Fibroblast of villous mesenchyme (primary cell): ENCODE measurements at places on chromosomes 3 and 15.
A peak's percentile ranks its signal among the peaks of the same experiment; 100 is the strongest.

DNA sequence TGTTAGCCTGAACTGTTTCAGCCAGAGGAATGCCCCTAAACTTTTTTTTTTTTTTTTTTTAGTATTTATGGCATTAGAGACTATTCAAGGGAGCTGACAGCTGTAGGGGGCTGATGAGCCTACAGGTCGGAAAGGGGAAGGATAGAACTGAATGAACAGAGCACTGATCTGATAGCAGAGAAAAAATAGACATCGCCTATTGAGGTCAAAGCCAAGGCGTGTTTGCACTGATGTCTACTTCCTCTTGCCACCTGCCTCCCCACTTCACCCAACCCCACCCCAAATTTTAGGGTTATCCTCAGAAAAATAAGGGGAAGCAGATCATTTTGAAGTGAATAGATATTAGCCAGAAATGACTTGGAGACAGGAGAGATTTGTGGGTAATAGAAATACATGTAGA, 3.0 kb upstream of the ZMAT3 start:
- DNase-seq: no peak

GRCh38 chr15:75884041-75884440, 19.6 kb upstream of the FBXO22 start:
- no peak for DNase-seq

GRCh38 chr3:11373235-11373634, 101.0 kb downstream of the ATG7 start:
- no peak for DNase-seq

DNA sequence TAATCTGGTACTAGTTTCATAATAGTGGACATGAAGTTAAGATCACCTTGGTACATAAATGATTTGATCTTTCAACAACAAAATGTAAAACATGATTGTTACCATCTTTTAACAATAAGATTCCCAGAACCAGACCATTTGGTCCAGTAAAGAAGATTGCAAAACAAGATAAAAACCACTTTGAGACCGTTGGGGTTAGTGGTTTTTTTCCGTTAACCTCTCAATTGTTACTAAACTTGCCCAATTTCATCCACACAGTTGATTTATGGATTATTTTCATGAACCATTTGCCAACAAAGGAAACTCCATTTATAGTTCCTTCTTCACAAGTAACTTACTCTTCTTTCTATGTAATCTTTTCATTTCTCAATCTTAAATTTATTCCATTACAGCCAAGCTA, 53.8 kb downstream of the ATP8B4 start:
- peak; percentile 56 for DNase-seq

DNA sequence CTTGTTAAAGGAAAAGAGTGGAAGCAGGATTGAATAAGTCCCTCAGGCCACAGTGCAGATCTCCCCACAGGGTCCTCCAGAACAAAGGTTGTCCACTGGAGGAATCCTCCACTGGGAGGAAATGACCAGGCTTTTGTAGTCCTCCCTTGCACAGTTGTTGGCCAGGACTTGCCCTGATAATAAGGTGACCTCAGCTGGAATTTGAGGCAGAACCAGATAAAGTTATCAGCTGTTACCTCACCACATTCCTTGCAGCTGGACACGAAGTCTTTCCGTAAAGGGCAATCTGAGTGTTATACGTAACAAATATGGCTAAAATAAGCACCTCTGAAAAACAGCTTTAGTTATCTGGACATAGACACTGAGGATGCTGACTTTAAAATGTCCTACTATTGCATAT, 83.5 kb upstream of the NAALADL2 start:
- DNase-seq: peak; percentile 26

GRCh38 chr3:57556459-57557084, 498 bp downstream of the PDE12 start:
- DNase-seq: peak; percentile 39

DNA sequence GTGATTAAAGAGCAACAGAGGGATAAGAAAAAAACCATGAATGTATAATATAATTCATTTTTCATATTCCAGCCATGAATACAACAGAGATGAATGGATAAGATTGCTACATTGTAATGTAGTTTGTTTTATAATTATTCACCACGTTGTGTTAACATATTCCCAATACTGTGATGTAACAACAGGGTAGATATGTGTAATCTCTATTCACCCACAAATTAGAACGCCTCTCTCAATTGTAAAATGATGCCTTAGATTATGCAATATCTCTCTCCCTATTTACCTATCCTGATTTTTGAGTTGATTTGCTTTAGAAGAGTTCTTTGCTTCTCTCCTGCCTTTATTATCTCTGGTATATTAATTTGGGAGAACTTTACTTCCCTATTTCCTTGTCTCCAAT, 193.6 kb downstream of the AGBL1 start:
- DNase-seq: no peak

DNA sequence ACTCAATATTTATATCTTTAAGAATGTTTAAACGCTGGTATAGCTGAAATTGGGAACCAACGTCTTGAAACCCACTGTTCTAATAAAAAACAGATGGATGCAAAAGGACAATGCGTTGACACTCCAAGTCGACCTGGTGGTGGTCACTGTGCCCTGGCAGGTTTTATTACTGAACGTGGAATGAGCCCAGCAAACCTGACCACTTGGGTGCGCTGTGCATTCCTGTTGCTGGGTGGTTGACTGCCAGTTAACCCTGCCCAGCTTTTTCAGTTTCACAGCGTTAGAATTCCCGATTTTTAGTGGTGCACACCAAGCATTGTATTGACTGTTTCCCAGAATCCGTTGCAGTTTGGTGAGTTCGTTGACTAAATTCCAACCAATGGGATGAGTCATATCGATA, 384.4 kb downstream of the OCA2 start:
- DNase-seq: no peak

GRCh38 chr3:184022323-184022722, 4.6 kb upstream of the ABCC5 start:
- no peak for DNase-seq

DNA sequence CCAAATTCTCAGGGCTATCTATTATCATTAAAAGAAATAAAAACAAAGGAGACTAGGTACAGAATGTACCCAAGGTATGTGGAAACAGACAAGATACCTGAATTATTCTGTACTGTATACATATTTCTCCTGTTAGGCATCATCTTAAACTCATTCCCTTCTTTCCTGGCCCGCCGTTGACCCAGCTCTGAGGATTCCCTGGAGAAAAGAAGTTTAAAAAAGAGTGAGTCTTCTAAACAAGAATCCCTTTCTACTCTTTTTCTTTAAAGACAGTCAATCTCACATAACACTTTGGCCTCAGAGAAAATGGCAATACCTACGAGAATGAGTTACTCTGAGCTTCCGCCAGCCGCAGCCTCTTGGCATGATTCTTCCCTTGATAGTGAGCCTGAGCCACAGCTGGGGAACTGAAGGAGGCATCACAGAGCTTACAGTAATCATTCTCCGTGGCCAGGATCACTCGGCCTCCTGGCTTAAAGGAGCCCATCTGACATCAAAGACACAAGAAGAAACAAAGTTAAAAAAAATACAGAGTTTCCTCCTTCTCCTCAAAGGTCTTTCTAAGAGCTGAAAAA, 44.2 kb downstream of the ZMAT3 start:
- peak; percentile 79 for DNase-seq

DNA sequence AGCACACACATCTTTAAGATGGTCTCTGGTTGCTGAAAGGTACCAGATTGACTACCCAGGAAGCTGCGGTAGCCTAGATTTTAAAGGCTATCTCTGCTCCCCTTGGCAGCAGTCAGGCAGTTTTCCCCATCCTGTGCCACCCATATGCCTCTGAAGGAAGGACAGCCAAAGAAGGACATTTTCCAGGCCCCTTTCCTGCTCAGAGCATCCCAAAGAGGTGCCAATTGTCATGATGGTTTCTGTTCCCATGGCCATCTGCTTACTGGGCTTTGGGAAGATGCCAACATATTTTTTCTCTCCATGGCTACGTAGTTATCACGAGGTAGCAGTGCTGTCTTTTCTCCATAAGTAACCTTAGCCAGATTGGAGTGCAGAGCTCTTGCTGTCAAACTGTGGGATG, 39.7 kb downstream of the UNC13C start:
- no peak for DNase-seq

DNA sequence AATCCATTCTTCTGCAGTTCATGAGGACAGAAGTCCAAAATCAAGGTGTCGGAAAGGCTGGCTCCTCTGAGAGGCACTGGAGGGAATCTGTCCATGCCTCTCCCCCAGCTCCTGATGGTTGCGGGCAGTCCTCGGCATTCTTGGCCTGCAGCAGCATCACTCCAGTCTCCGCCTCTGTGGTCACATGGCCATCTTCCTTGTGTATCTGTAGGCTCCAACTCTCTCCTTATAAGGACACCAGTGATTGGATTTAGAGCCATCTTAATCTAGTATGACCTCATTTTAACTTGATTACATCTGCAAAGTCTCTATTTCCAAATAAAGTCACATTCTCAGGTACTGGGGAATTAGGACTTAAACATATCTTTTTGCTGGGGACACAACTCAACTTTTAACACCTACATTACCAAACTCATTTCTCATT, 56.0 kb upstream of the FLNB start:
- DNase-seq: peak; percentile 95

GRCh38 chr3:57393977-57394376, 101.5 kb upstream of the ASB14 start:
- DNase-seq: no peak

- DNase-seq: peak; percentile 85
These were observed 47.4 kb downstream of the TJP1 start for GRCh38 chr15:29774900-29775299.

DNA sequence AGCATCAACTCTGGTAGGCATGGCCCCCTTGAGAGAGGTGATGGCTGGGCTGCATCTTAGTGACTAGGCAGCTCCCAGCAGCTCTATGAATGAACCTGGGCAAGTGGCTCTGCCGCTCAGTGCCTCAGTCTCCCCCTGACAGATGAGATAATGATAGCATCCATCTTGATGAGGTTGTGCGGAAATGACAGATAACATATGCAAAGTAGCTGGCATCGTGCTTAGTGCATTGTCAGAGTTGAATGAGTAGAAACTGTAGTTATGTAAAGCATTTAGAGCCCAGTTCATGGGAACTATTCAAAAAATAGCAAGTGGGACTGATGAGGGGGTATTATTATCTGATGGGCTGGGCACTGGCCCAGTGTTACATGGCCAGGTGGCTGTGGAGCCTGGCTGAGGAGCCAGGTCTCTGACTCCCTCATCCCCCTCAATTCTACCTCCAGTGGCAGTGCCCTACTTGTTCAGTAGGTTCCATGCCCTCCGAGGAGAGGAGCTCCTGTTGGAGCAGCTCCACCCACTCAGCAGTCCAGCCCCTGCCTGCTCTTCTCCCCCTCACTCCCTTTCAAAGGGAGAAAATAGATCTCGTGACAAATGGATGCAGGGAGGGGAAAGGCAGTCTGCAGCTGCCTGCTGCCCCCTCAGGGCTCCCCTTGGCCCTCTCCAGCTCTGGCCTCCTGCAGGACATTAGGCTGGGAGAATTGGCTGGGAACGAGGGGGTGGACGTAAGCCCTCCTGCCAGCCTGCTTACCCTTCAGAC, 6.6 kb downstream of the PRKCD start:
- no peak for DNase-seq

GRCh38 chr3:81864272-81864671, 102.8 kb upstream of the GBE1 start:
- peak; percentile 67 for DNase-seq

GRCh38 chr3:152260026-152260425, 8.7 kb upstream of the MBNL1 start:
- DNase-seq: no peak

- DNase-seq: no peak
These were observed 50.4 kb upstream of the RGMA start for GRCh38 chr15:93139436-93139835.

GRCh38 chr3:147620906-147621305, 211.7 kb downstream of the ZIC1 start:
- no peak for DNase-seq

GRCh38 chr3:14853271-14853951, 34.6 kb downstream of the FGD5 start:
- no peak for DNase-seq

GRCh38 chr3:69776289-69776688, 37.0 kb downstream of the MITF start:
- DNase-seq: no peak

GRCh38 chr3:73523661-73524060, 101.1 kb downstream of the PDZRN3 start:
- no peak for DNase-seq

- no peak for DNase-seq
These were observed 4.9 kb downstream of the USP3 start for GRCh38 chr15:63509056-63509954.

- no peak for DNase-seq
These were observed 30.8 kb upstream of the ZBTB38 start for GRCh38 chr3:141337523-141337854.

- DNase-seq: no peak
These were observed 201.6 kb downstream of the IGSF11 start for GRCh38 chr3:118833075-118833474.

DNA sequence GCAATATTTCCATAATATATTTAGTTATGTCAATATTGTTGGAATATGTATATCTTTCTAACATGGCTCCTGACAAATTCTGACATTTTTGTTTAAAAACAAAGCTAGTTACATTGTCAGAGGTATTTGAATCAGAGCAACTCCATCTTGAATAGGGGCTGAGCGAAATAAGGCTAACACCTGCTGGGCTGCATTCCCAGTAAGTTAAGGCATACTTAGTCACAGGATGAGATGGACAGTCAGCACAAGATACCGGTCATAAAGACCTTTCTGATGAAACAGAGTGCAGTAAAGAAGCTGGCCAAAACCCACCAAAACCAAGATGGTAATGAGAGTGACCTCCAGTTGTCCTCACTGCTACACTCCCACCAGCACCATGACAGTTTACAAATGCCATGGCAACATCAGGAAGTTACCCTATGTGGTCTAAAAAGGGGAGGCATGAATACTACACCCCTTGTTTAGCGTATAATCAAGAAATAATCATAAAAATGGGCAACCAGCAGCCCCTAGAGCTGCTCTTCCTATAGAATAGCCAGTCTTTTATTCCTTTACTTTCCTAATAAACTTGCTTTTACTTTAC, 30.4 kb downstream of the RPL22L1 start:
- no peak for DNase-seq

DNA sequence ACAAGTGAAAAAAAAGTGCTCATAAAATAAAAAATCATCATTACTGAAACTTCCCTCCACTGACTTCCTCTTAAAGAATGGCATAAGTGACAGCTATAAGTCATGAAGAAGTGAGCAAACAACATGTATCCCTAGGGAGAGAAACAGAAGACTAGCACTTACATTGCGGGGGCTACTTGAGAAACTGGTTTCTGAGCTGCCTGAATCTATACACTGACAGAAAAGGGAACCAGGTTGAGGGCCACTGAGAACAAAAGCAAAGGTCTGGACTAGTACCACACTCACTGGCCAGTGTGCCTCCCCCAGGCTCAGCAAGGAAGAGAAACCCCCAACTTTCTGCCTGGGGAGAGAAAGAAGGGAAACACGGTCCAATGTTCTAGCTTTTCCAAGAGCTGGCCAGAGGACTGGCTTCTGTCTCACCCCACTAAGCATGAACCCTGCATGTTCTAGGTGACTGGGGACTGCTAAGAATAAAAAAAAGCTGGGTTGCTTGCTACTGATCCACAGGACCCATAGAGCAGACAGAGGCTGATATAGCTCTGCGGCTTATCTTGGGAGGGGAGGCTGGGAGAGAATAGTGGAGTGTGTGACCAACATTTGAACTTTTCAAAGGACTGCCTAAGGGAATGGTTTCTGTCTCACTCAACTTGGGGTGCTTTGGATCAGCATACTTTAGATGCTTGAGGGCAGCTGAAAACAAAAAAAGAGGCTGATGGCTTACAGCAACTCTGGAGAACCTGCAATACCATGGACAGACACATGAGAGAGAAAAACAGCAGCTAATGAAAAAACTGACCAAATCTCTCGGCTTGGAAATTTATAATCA, 8.1 kb downstream of the RAD18 start:
- DNase-seq: peak; percentile 65
